ENCODE measurements at places on chromosomes 11 and 22. TPM values are rescaled to one million over a fixed set of nuclear protein-coding genes. Genes with fewer than 3 reads are reported as not detected.

DNA sequence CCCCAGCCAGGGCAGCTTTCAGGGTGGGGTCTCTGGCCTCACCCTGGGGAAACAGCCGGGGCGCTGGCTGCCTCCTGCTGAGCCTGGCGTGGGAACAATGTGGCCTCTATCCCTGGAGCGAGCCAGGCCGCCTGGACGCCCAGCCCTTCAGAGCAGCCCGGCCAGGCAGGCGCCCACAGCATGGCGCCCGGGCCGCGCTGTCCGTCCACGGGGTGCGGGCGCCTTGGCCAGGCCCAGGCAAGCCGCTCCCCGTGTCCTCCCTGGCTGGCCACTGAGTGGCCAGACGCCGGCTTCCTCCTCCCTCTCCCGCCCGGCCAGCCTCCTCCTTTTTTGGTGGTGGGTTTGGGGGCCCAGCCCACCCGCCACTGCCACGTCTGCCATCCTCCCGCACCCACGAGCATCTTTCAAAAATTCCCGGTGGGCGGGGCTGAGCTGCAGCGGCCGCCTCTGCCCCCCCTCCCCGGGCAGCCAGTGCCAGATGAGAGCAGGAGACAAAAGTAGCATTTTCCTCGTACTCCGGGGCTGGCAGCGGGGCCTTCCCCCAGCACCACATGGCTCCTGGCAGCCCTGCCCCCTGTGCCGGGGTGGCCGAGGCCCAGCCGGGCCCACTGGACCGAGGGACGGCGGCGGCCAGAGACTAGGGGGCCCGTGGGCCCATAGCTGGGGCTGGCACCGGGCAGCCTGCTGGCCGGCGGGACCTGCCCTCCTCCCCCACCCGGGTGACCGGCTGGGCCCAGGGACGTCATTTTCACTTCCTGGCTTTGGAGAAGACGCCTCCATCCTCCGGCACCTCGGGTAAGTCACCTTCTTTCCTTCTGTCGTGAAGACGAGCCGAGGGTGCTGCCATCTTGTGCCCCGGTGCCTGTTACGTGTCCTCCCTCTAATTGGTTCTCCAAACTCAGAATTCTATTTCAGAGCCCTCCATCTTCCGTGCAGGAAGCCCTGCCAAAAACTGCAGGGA lies 70.2 kb upstream of the PPARA start:
- DNase-seq: no peak

Gene PTPRCAP
- total RNA-seq: 109 TPM

GRCh38 chr11:131808470-131808869 lies 438.1 kb downstream of the NTM start:
- DNase-seq: no peak

Gene TRIM5
- 7.9 TPM for total RNA-seq

Gene TMEM191C
- total RNA-seq: 0.59 TPM

Gene FOLR1
- total RNA-seq: not detected
